Cerebellar nuclear complex (tissue), 1 donor: ENCODE measurements at places on chromosomes 12 and 14.

- peak; percentile 10 for DNase-seq
Observed at GRCh38 chr12:122080149-122081082, 1.9 kb downstream of the MLXIP start.

GRCh38 chr12:25950329-25951115, 8.0 kb upstream of the RASSF8 start:
- DNase-seq, result no peak

DNA sequence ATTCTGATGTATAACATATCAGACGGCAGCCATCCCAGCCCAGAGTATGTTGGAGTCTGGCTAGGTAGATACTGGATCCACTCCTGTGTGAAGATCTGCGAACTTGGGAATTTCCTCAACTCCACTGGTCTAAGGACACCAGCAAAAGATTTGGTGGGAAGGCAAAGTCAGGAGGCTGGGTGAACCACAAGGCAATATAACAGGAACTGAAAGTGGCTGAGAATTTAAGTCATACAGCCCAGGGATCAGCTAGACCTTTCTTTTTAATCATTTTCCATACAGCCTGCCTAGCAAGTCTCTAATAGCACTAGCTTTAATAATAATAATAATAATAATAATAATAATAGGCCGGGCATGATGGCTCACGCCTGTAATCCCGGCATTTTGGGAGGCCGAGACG, 34.8 kb downstream of the BRAP start:
- DNase-seq, result no peak

GRCh38 chr14:75070383-75070782, 942 bp downstream of the ZC2HC1C start:
- no peak for DNase-seq

DNA sequence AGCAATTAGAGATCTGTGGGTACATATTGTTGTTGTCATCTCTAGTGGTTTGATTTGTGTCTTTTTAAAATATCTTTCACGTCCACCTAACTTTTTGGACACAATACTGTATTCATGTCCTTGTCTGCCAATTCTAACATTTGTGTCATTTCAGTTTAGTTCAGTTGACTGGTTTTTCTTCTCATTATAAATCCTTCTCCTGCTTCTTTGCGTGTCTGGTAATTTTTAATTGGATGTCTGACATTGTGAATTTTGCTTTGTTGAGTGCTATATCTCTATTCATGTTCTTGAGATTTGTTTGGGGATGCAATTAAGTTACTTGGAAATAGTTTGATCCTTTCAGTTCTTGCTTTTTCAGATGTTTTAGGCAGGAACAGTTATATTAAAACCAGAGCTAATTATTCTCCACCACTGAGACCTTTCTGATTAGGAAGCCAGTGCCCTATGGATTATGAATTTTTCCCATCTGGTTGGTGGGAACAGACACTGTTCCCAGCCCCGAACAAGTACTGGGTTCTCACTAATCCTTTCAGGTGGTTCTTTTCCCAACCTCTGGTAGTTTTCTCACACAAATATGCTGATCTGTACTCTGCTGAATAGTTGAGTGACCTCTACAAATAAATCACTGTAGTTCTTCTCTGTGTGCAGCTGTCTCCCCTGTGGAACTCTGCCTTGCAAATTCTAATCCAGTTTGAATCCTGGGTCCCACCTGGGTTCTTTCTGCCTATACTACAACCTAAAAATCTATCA, 91.1 kb upstream of the DYNC1H1 start:
- no peak for DNase-seq

DNA sequence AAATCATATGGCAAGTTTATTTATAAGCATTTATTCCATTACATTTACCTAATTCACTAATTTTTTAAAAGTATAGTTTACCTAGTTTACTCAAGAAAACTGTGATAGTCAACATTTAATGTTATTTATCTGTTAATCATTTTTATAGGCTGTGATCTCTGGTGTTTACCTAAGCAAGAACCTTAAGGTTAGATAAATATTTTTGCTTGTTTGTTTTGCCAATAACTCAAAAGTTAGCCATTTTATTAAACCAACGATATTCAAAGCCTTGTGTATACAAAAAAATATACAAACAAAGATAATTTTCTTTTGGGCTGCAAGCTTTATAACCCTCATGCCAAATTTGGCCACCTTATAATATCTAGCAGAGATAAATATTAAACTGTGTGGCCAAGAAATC, 157.3 kb downstream of the SLCO1B3 start:
- DNase-seq, result no peak

- no peak for DNase-seq
Observed at GRCh38 chr12:114975640-114976310, 291.8 kb upstream of the TBX3 start.

- no peak for DNase-seq
Observed at GRCh38 chr14:29042551-29042950, 276.0 kb downstream of the FOXG1 start.

DNA sequence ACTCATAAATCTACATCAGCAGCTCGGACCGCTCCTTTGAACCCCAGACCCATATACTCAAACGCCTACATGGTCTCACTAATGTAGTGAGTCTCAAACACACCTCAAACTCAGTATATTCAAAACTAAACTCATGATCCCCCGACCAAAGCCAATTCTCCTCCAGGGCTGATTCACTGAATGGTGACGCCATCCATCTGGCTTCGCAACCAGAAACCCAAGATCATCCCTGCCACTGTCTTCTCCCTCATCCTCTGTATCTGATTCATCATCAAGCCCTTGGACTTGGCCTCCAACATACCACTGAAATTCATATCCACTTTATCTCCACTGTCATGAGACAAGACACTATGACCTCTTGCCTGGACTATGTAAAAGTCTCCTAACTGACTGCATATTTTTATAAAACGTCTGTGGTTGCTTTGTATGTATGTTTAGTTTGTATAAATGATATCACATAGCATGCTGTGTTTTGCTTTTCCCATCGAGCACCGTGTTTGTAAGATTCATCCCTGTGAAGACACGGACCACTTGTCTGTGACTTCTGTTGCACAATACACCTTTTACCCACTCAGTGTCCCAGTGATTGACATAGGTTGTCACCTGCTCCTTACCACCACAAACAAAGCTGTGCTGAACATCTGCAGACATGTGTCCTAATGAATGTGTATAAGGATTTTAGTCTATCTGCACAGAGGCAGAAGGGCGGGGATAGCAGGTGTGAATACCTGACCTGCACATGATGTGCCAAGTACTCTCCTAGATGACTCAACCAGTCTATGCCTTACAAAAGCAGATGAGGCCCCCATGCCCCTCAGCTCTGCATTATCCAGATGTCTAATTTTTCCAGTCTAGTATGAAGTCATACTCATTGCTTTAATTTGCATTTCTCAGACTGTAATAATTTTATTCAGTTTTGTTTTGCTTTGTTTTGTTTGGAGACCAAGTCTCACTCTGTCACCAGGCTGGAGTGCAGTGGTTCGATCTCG, 76.9 kb downstream of the VWF start:
- DNase-seq, result no peak

DNA sequence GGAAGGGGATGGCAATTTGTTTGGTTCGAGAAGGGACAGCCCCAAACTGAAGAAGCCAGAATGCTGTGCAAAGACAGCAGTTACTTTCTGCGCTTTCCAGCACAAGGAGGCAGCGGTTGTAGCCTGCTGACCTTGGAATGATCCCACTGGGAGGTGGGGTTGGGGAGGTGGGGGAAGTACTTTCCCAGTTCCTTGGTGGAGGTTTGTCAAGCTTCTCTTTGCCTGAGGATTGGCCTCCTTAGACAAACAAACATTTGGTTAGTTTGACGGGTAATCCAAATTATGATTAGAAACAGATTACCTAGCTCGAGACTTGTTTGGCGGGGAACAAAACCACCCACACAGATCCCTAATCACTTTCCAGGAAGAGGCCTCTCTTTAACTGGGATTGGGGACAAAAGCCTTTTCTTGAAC, 79.1 kb upstream of the EGLN3 start:
- DNase-seq, result no peak

DNA sequence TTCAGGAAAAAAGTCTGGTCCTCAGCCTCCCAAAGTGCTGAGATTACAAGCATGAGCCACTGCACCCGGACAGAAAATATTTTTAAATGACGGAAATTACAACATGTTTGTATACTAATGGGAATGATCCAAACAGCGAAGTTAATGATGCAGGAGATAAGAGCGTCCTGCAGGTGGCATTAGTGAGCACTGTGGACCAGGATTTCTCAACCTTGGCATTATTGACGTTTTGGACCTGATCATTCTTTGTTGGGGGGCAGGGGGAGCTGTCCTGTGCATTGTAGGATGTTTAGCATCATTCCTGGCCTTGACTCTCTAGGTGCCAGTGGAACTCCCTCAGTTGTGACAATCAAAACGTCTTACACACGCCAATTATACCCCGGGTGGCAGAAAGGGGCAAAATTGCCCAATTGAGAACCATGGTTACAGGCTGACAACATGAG, 34.1 kb downstream of the SCFD1 start:
- no peak for DNase-seq

DNA sequence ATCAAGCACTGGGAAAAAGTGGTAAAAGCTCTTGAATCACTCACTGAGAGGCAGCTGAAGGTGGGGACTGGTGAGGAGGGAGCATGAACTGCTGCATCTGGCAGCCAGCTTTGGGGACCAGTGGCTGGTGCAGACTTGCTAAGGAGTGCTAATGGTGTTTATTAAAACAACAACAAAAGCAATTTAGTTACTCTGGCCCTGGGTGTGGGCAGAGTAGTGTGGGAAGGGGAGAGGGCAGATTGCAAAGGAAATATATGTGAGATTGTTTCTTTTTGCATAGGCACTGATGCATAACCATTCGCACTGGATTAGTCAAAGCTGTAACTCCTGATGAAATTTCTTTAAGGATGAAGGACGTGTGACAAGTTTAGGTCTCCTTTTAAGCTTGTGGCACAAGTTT, 8.1 kb downstream of the TXNRD1 start:
- DNase-seq, result no peak

DNA sequence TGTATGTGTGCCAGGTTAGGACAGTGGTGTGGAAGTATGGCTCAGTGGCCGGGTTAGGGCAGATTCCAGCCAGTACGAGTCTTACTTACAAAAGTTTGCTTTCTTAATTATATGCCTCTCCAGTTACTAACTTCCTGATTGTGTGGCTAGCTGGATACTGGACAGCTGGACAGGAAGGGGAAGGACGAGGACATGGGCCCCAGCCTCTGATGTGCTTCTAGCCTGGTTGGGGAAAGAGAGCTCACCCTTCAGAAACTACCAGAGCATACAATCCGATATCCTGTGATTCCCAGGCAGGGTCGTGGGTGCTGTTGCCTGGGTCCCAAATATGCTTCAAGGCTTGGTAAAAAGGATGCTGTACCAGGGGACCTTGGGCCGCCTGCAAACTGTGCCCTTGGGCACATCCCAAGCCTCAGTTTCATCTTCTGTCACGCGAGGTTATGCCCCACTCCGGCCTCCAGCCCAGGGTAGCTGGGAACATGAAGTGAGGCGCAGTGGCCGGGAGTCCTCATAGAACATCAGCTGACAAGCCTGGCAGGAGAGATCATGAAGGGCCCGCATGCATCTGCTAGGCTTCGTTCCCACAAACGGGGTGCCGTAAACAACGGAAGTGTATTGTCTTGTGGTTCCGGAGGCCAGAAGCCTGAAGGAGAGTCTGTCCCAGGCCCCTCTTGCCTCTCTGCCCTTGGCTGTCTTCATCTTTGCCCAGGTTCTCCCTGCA, 23.2 kb upstream of the RIN3 start:
- no peak for DNase-seq

DNA sequence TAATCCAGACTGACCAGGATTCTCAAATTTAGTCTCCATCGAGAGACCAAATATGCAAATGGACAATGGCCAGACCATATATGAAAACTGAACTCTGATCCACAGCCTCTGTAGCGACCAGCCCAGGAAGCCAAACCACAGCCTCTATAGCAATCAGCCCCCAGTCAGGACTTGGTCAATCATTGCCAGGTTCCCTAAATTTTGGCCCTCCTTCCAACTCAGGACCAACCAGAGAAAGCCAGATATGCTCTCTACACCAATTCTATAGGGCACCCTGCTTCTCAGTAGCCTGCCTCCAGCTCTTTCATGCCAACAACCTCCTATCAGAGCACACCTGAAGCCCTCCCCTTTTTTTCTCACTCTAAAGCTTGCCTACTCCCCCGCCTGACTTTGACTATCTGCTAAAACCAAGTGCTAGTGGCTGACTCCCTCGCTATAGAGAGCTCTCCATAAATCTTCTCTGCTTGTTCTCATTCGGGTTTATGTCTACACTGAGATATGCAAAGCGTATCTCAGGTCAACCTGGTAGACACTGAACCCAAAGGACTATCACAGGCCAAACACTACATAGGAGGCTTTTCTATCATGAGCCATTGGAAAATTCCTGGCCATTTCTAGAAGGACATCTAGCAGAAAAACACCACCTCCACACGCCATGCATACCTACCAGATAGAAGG, 110.5 kb upstream of the FUT8 start:
- DNase-seq, result no peak

- DNase-seq, result no peak
Observed at GRCh38 chr14:91228112-91229004, 16.1 kb downstream of the GPR68 start.

- DNase-seq, result no peak
Observed at GRCh38 chr12:119692997-119693396, 25.1 kb downstream of the PRKAB1 start.

DNA sequence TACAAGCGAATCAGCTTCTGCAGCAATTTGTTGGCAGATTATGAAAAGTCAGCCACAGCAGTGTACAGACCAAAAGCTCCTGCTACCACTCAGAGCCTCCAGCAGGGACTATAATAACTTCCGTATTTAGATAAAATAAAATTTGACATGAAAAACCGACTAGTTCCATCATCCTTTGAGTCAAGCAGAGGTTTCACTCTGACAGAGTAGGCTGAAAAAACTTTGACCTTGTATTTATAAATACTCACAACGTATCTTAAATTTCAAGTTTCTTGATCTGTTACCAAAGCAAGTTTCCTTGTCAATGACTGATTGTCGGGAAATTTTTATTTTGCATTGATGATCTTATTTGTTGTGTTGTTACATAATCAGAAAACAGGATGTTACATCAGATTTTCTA, 283.4 kb downstream of the DAD1 start:
- no peak for DNase-seq

- DNase-seq, result no peak
Observed at GRCh38 chr12:89991807-89992590, 283.4 kb upstream of the ATP2B1 start.

- DNase-seq, result no peak
Observed at GRCh38 chr12:91335699-91336098, 153.1 kb upstream of the DCN start.

- DNase-seq, result no peak
Observed at GRCh38 chr12:108191938-108192337, 62.9 kb downstream of the WSCD2 start.
